ENCODE measurements at places on chromosomes 1 and 21.

DNA sequence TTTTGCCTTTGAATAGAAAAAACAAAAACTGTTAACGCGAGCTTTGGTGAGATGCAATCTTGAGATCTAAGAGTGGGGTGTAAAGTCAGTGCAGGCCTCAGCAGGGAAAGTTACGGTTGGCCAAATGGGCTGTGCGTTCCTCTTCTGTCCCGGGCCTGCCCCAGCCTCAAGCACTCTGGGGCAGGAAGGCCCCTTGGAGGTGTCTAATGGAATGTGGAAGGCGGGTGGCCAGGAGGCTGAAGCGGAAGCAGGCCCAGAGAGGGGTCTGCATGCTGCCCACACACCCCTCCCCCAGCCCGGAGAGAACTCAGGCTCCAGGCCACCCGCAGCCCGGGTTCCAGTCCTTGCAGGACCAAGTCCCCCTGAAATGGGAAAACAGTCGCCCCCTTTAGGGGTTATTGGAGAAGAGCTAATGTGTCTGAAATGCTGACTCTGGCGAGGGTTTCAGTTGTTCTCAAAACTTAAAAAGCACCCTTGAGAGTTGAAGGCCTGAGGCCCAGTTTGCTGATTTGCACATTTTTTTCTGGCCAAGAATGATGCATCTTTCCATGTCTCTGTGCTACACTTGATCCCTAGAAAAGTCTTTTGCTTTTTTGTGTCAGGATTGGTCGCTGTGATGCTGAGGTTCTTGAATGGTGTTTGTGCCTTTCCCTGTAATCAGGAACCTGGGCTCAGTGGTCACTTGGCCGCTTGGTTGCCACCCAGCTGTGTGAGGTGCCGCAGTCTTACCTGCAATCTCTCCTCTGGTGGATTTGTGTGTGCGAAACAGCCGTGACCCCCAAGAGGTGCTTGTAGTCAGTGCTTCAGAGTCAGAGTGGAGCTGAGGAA is 2.0 kb downstream of the COL18A1 start:
- DNase-seq: no peak

GRCh38 chr1:117585086-117585485 is 20.8 kb upstream of the TENT5C start:
- DNase-seq: no peak

GRCh38 chr1:166489670-166490436 is 323.1 kb upstream of the FAM78B start:
- peak; percentile 23 for DNase-seq

DNA sequence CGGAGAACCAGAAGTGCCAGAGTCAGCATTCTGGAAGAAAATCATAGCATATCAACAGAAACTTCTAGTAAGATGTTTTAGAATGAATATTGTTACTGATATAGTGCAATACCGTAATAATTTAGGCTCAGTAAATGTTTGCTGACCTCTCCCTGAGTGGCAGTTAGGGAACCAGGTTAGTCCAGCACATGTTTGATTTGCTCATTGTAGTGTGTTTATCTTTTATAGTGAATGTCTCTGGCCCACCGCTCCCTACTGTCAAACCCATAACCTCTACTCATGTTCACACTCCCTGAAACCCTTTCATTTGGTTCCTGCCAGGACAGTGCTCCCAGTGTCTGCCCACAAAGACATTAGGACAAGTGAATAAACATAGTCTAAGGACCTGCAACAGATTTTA is 102.7 kb downstream of the ZP4 start:
- no peak for DNase-seq

GRCh38 chr1:66294707-66295370 is 239.1 kb upstream of the SGIP1 start:
- no peak for DNase-seq

GRCh38 chr1:212597487-212597886 is 11.1 kb upstream of the ATF3 start:
- DNase-seq: no peak

- no peak for DNase-seq
Measured at GRCh38 chr1:96804648-96805047, 83.1 kb downstream of the PTBP2 start.

GRCh38 chr1:41110286-41110685 is 88.8 kb upstream of the SLFNL1 start:
- DNase-seq: no peak

DNA sequence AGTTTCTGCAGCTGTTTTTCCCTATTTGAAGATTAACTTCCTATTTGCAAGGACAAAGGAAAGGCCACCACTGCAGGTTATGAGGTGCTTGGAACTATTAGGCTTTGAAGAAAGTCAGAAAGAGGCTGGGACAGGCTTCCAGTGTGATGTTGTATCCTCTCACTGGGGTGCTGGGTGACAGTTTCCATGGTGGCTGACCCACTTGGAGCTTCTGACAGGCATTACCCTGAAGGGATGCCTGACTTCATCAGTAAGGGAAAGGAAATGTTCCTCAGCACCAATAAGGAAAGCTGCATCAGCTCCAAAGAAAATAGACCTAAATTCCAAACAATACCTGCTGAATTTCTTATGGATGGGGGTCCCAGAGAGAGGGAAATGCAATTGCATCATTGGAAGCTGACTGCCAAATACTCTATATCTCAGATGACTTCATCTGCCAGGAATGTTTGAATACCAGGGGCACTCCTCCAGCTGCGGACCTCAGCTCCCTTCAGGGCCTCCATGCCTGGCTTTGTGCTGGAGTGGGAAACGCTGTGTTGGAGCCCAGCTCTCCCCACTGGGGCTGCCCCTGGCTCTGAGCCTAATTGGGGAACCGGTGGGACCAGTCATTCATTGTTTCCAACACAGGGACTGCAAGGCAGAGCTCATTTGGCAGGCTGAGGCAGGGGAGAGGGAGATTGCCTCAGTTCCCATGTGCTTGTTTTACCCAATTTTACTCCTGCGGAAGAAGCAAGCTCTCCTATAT is 76.6 kb downstream of the RGL1 start:
- DNase-seq: no peak

Data from stimulated activated CD4-positive, alpha-beta T cell treated with anti-CD3 and anti-CD28 coated beads, Interleukin-12 subunit alpha, Interleukin-12 subunit beta, amount 100 ng/mL, for 48 hours (primary cell).